SJSA1 (cell line): ENCODE measurements at places on chromosomes 7 and 10. TPM values are rescaled to one million over a fixed set of nuclear protein-coding genes. Genes with fewer than 3 reads are reported as not detected.
A peak's percentile ranks its signal among the peaks of the same experiment; 100 is the strongest.

CHCHD3 gene
- 150 and 198 TPM in 2 replicates for total RNA-seq

ZNF503 gene
- total RNA-seq = 2.6 and 6.0 TPM in 2 replicates

GBX1 gene
- total RNA-seq = not detected in 2 replicates

CLRN3 gene
- not detected in 2 replicates for total RNA-seq

MBL2 gene
- total RNA-seq = not detected in 2 replicates

HOXA11 gene
- 4.4 and 5.9 TPM in 2 replicates for total RNA-seq

H2BK1 gene
- total RNA-seq = not detected in 2 replicates

SYPL1 gene
- 45.3 and 53.6 TPM in 2 replicates for total RNA-seq

BTBD16 gene
- not detected in 2 replicates for total RNA-seq

CCDC172 gene
- not detected in 2 replicates for total RNA-seq

PSD gene
- 0.08 TPM in 1 of 2 replicates, not detected in the other for total RNA-seq

- peak; percentile 59 for DNase-seq
Observed at GRCh38 chr7:20310963-20311742, 19.5 kb upstream of the ITGB8 start.

DNA sequence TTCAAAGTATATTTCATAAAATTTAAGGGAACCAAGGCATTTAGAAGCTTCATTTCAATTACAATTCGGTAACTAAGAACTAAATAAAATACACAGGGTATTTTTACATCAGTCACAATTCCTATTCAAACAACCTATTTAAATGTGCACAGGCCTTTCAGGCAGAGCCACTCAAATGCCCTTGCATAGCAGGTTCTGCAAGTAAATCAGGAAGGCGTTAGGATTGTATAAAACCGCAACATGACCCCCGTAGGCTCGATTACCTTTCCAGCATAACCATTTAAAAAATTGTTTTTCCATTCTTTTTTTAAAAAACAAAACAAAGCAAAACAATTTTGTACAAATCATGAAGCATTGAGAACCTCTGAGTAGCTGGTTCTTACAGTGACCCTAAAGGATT is 289.9 kb upstream of the SP8 start:
- DNase-seq = no peak

- DNase-seq = no peak
Observed at GRCh38 chr7:157150882-157151281, 12.2 kb downstream of the UBE3C start.

DNA sequence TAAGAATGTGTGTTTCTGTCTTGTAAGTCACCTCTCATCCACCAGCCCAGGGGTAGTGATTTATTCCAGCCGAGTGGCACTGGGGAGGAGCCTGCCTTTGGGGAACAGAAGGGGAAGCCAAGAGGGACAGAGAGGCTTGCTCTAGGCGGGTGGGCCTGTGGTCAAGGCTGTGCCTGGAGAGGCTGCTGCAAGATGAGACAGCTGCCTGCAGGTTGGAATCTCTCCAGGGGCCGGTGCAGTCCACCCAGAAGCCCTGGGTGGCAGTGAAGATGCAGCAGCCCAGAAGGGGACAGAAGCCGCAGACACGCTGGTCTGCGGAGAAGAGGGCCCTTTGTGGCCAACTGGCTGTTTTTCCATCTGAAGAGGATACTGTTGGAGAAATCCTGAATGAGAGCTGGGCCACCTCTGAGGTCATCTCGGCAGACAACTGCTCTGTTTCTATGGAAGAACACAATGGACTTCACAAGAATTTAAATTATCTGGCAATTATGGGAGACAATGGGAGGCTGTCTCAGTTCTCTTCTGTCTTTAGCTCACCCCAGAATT is 175.7 kb downstream of the GFRA1 start:
- peak; percentile 95 for DNase-seq

DNA sequence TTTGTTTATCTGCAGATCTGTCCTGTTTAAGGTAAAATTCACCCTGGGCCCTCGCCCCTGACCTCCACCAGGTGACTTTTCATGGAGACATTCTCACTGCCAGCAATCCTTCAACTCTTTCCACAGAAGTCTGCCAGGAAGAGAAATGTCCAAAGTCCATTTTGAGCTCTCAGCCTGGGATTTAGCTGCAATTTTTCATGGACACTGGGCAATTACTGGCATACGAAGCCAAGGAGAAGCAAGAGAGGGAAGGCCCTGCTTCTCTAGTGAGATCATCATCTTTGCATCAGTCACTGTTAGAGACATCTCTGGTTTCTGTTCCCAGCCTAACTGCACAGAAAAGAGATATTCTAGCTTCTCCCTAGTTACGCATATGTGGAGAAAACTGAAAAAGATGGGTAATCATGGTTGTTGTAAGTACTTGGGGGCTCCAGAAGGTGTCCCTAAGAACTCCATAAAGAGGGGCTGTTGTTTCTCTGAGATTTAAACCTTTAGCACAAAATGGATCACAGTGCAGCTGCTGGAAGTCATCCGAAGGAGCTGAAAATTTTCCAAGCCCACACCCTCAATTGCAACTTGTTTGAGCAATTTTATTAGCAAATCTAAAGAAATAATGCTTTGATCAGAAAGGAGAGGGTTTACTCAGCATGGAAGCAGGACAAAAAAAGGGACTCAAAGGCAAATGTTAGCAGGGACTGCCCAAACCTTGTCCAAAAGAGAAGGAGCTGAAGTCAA is 168.9 kb downstream of the SNX10 start:
- DNase-seq = no peak

GRCh38 chr7:77181734-77182133 is 17.9 kb downstream of the FGL2 start:
- DNase-seq = no peak

- no peak for DNase-seq
Observed at GRCh38 chr10:70197235-70197945, 27.1 kb upstream of the SAR1A start.

DNA sequence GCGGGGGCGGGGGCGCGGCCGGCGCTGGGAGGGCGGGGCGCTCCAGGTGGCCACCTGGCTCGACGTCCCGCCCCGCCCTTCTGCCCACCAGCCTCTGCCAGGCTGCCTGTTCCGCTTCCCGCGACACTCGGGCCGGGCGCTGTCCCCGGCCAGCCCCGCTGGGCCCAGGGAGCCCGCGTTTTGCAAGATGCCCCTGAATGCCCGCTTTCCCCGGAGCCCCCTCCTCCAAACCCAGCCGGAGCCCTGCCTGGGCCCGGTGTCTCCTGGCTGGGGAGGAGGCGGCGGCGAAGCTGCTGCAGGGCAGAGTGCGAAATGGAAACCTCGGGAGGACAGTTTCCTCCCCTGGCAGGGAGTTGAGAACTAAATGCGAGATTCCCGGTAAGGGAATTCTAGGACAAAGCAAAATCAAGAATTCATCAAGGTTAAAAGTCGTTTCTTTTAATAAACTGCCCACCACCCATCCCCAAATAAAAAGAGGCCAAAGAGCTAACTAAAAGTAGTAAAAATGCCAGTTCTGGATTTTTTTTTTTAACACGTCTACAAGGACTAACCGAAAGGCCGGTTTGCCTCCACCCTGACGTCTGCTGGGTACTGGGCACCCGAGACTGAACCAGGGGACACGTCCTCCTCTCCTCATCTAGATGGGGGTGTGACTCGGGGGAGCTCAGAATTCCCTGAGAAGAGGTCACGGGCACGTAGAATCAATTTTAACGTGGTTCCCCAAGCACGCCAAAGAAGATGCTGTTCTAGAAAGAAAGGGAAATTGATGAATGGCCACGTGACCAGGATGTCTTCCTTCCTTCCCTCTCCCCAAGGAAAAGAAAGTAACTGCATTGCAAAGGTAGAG is 200.4 kb upstream of the NFE2L3 start:
- no peak for DNase-seq

DNA sequence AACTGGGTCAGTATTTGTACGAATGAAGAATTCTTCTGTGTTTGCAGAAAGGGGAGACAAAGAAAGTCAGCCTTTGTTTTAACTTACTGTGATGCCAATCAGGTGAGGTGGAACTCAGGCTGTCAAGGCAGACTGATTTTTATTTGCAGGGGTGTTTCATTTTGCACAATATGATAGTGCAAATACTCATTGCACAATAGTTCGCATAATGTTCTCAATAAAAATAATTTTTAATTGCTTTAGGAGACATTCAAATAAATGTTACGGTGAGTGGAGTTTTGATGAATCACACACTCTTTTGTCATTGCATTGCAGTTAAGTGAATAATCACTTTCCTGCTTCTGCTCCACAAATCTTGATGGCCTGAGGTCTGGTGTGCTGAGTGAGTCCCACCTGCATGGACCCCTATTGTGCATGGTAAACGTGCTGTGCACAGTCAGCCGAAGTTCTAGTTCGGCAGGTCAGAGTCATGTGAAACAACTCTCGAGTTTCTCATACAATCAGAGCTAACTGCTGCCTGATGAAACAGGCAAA is 141.3 kb upstream of the FZD8 start:
- DNase-seq = no peak

DNA sequence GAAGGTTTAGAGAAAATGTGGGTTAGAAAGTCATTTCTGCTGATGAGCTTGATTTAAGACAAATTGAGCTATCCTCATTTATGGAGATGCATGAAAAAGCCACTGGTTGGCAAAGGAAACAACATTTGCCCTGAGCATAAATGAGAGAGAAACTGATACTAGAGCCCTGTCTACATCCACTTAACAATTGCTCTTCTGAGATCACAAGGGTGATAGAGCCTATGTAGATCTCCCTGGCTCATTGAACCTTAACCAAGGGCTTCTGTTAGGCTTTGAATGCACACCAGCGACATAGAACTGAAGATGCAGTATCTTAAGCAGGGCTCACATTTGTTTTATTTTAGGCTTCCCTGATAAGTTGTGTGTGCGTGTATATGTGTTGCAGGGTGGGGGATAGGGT is 35.0 kb downstream of the GPR141 start:
- DNase-seq = no peak

DNA sequence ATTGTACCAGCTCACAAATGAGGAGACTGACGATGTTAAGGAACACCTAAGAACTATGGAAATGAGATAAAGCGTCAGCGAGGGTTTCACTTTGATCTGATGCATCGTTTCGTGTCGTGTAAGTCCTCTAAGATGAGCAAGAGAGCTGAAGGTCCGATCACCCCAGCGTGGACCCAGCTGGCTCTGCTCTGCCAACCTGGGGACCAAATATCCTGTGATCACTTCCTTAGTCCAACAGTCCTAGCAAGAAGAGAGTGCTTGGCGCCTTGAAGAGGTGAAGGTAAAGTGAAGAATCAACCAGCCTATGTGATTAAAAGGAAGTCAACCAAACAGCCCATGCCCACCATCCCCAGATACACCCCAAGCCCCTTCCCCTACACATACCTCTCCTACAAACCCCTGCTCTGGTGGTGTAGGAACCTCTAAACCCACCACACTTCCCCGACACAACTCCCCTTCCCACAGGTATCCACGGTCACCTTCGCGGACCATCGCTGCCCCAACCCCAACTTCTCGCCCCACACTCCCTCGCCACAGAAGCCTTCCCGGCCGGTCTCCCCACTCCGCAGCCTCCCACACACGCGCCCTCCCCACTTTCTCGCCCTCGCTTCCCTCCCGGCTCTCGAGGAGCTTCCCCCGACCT is 722 bp downstream of the UPF2 start:
- no peak for DNase-seq

- no peak for DNase-seq
Observed at GRCh38 chr10:43196131-43196980, 58.1 kb downstream of the CSGALNACT2 start.

DNA sequence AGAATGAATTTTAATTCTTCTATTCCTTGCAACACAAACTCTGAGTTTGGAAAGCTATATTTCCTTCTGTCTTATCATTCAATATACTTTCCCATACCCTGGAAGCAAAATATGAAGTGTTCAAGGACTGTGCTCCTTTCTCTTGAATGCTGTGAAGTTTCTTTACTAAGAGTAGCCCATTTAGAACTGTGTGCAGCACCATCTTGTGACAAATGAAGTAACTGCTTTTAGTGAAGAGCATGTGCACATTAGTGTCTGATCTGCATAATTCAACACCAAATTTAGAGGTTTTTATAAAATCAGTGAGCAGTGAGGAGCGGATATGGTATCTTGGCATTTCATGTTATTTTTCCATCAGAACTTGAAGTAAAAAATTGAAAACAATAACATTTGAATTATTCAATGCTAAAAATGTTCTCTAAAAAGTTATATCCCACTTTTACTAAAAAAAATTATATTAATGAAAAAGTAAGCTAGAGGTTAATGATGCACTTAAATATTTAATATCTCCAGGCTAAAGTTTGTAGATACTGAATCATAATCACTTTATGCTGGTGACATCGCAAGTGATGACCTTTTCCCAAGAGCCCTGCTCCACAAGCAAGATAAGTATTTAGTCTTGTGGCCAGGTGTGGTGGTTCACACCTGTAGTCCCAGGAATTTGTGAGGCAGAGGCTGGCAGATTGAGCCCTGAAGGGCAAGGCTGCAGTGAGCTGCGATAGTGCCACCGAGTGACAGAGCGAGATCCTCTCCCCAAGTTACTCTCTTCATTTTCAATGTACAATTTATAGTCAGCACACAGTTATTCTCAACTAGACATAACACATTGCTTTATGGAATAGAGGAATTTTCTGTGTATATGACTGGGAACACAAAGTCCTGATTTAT is 108.8 kb upstream of the PCLO start:
- peak; percentile 7 for DNase-seq

- no peak for DNase-seq
Observed at GRCh38 chr7:43677864-43678263, 51.5 kb downstream of the COA1 start.

DNA sequence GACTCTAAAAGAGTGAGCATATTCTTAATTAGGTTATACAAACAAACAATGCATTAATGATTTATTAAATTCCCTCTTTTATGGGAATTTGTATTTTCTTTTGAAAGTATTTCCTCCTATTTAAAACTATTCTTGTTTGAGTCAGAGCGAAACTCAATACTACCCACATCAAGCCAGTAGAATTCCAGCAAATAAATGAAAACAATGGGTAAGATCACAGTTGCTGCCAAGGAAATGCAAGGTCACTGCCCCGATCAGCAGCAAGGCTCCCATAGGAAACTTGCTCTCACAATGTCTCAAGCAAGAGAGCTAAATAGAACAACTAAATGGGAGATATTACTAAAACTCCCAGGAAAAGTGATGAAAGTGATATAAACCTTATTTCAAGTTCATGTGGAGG is 206.3 kb downstream of the THSD7A start:
- DNase-seq = no peak

DNA sequence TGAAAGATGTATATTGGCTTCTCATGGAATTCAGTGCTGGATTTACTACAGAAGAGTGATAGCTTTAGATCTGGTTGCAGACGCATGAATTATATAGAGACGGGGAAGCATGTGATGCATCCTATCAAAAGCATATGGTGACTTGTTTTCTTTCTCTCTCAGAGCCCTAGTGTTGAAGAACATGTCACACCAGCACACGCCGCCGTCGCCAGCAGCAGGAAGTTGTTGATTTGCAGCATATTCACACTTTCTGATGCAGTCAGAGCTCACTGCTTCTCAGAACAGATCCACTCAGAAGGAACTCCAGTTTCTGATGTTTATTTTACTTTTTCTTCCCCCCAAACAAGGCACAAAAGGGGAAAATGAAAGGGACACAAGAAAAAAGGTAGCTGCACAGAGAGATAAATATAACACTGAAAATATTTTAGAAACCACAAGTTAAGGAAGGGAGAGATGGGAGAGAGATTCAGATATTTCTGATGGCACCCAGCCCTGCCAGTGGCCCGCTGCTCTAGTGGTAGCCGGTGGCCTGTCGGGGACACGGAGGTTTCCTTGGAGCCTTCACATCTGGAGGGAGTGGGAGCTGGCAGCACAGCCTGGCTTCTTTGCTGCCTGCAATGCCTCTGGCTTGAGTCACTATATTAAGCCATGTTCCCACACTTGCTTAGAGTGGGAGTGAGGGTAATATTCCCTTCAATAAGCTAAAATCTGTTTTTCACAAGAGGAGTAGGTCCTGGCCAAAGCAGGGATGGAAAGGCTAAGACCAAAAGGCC is 123.2 kb downstream of the NRP1 start:
- DNase-seq = peak; percentile 76
